ENCODE measurements at places on chromosomes 16 and 17.

DNA sequence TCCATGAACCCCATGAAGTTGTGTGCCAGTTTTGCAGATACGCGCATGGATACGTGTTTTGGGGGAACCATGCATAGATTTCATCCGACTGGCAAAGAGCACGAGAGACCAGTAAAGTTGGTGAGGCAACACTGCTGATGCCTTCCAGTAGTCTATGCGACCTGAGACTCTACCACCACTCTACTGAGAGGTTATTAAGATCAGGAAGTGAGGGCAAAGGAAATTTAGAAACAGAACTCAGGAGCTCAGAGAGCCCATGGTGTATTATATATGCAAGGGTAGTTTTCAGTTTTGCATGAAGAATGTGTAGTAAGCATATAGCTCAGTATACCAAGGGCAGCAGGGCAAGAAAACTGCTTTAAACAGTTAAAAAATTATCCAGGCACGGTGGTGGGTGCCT is 4.2 kb downstream of the SLX4 start:
- DNase-seq: no peak

DNA sequence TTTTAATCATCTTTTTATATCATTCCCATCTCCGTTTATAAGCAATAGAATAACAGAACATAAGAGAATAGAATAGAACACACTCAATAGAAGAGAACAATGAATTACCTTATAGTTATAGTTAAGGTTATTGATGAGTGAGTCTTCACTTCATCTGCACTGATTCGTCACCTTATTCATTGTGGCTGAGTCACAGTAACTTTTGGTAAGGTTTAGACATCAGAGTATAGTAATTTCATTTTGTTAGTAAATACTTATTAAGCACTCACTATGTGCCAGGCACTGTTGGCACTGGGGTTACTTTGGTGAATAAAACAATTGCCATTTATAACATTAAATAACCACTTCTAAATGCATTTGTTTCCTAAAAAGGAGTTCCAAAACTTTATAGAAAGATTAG is 22.5 kb downstream of the PHKB start:
- DNase-seq: no peak

DNA sequence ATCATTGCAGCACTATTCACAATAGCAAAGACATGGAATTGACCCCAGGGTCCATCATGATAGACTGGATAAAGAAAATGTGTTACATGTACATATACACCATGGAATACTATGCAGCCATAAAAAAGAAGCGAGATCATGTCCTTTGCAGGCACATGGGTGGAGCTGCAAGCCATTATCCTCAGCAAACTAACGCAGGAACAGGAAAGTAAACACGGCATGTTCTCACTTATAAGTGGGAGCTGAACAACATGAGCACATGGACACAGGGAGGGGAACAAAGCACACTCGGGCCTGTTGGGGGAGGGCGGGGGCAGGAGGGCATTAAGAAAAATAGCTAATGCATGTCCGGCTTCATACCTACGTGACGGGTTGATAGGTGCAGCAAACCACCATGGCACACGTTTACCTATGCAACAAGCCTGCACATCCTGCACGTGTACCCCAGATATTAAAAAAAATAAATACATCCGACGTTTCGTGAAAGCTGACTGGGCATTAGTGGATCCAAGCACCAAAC is 28.9 kb downstream of the ZNF778 start:
- no peak for DNase-seq

GRCh38 chr17:19238167-19238505 is 970 bp downstream of the EPN2 start:
- peak; percentile 45 for DNase-seq

GRCh38 chr16:29678691-29679267 is at the start of gene QPRT:
Gene QPRT (plus strand): TSS chr16:29679180. CDS start chr16:29679198, 18 bp downstream.
- peak; percentile 86 for DNase-seq

- DNase-seq: no peak
Observed at GRCh38 chr17:40534371-40535189, 30.7 kb downstream of the CCR7 start.

- DNase-seq: no peak
Observed at GRCh38 chr16:57256601-57257395, 11.7 kb downstream of the ARL2BP start.

- DNase-seq: no peak
Observed at GRCh38 chr16:57730771-57731730, 4.5 kb upstream of the KATNB1 start.

DNA sequence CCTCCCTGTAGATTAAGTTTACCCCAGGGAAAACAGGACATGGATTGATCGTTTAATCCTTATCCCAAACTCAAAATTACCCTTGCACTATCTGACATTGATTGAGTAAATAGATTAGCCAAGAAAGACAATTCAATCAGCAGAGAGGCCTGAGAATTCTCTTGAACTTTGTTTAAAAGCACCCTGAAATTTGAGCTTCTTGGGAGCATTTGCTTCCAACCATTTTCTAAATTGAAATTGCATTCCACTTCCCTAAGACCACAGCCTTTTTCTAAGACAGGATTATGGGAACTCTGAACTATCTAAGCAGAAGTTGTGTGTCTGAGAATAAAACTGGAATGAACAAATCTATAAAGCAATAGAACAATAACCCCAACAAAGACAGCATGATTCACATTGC is 76.6 kb upstream of the TNRC6A start:
- no peak for DNase-seq

DNA sequence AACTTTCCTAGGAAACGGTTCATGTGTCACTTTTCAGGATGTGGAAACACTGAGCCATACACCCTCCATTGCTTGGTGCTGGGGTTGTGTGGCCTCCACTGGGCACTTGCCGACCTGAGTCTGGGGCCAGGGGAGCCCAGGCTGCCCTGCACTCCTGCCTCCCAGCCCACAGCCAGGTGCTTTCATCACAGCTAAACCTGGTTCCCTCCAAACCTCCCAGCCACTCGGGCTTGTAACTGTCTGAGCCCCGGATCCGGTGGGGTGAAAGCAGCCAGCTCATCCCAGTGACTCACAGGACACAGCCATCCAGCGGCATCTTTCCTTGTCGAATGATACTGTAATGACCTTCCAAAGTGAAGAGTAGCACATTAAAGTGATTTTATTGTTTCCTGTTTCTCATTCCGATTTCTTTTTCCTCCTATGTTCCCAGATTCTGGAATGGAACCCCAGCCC is 19.8 kb downstream of the CARHSP1 start:
- peak; percentile 74 for DNase-seq

- DNase-seq: peak; percentile 94
Observed at GRCh38 chr17:50177983-50178834, 12.4 kb downstream of the SGCA start.

DNA sequence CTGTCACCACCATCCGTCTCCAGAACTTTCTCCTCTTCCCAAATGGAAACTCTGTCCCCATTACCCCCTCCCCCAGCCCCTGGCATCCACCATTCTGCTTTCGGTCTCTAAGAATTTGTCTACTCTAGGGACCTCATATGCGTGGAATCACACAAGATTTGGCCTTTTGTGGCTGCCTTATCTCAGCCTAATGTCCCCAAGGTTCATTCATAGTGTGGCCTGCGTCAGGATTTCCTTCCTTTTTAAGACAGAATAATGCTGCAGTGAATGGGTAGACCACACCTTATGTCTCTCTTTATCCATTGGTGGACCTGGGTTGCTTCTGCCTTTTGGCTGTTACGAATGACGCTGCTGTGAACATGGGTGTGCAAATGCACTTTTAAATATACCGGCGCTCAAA is 139.7 kb upstream of the PLCG2 start:
- no peak for DNase-seq

DNA sequence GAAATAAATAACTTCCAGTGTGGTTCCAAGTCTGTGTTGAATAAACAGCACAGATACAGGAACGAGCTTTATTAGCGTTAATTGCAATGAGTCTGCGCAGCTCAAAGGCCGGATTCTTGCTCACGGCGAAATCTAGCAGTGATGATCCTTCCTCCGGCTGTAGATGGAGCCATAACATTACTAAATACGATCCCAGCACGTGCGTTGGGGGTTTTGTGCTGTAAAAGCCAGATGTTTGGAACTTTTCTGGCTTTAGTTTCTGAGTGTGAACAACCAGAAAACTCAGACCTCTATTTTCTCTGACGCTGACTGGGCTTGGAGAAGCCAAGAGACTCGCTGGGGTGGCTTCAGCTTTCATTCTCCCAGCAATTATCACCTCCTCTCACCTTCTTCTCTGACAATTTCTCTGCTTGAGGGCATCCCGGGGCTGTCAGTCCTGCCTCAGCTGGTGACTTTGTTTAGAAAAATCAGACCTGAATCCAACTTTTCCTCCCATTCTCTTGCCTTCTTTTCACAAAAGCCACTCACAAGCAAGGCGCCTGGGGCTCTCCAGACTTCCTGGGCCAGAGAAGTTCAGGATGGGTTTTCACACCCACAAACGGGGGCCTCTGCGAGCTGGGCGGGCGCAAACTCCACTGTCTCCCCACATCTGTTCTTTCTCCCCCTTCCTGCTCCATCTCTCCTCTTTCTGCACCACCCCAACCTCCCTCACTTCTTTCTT is 47.1 kb upstream of the AKTIP start:
- peak; percentile 75 for DNase-seq

DNA sequence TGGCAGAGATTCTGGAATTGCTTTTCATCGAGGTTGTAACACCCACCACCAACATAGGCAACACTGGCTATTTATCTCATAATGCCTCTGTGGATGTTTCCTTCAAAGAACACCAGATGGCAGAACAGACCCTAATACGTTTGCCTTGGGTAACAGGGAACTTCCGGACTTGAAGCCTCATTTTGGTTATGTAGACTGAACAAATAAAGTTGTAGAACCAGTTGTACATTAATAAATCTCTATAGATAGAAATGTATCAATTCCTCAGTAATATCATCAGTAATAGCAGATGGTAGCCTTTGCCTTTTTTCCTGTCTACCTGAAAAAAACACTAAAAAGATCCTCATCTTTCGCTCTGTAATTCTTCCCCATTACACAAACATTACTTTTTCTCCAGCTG is 25.9 kb upstream of the APOH start:
- peak; percentile 78 for DNase-seq

GRCh38 chr17:38893113-38893512 is 23.3 kb downstream of the LASP1 start:
- DNase-seq: no peak

GRCh38 chr16:89039756-89040155 is 53.9 kb upstream of the ACSF3 start:
- no peak for DNase-seq

- DNase-seq: no peak
Observed at GRCh38 chr17:80599546-80600305, 55.1 kb downstream of the RPTOR start.

GRCh38 chr16:87765473-87765775 is 362 bp downstream of the KLHDC4 start:
- peak; percentile 14 for DNase-seq

GRCh38 chr17:2037155-2037554 is 4.7 kb upstream of the OVCA2 start:
- no peak for DNase-seq

DNA sequence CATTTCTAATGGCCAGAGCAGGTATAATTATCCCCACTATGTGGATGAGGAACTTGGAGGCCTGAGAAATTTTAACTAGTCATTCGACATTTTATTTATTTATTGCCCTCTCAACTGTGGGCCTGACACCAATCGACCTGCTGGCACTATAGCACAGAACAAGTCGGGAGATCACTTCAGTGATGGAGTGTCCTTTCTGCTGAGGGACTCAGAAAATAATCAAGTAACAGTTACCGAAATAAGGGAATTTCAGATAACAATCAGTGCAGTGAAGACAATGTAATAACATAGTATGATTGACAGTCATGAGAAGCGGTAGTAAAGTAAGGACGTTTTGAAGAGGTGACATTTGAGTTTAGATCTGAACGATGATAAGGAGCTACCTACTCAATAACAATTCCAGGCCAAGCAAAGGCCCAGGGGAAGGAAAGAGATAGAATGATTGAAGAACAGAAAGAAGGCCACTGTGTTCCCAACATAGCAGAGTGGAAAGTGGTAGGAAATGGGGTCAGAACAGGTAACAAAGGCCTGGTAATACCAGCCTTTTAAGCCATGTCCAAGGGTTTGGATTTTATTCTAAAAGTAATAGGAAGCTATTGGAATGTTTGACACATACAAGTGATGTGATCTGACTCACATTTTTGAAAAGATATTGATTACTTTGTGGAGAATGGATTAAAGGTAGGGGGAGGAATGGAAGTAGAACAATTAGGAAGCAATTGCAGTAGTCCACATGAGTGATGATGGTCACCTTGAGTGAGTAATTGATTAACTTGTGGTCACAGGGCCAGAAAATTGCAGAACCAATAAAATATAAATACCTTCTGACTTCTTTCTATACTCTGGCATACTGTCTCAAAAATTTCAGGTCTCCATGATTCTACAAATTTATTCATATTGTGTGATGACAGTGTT is 1.4 kb downstream of the STXBP4 start:
- no peak for DNase-seq

- DNase-seq: no peak
Observed at GRCh38 chr17:78366109-78366848, 6.4 kb upstream of the SOCS3 start.

- peak; percentile 31 for DNase-seq
Observed at GRCh38 chr17:29726715-29727252, 104.1 kb upstream of the CORO6 start.

DNA sequence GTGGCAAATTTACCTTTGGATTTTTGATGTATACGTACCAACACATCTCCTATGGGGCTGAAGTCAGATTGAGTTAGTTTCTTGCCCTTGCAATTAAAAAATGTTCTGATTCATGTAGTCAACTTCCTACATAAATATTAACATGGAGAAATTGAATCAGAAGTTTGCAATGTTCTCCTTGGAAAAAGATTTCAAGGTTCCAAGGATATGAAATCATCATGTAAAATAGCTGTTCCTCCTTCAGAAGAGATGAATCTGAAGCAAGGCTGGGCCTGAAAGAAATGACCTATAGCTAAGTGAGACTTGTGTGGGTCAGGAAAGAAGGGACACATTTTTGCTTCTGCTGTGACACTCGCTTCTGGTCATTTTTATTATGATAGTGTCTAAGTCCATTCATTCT is 131.7 kb downstream of the RGS9 start:
- DNase-seq: no peak

GRCh38 chr17:47099451-47099986 is 89.6 kb downstream of the CDC27 start:
- DNase-seq: no peak

DNA sequence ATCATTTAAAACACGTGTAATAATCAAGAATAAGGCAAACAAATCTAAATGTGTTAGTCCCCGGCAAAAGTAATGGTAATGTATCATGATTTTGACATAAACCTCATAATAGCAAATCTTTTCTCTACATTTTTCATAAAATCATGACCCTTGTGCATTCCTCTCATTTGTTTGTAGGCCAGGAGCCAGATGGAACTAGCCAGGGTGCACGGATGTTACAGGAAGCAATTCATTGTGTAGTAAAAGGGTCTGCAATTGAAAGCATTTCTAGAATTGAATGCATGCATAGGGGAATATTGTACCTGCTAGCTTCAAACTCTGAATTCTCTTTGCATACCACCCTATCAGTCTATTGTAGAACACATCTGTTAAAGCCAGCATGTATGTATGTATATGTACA is 66.6 kb downstream of the CNTNAP4 start:
- DNase-seq: no peak

DNA sequence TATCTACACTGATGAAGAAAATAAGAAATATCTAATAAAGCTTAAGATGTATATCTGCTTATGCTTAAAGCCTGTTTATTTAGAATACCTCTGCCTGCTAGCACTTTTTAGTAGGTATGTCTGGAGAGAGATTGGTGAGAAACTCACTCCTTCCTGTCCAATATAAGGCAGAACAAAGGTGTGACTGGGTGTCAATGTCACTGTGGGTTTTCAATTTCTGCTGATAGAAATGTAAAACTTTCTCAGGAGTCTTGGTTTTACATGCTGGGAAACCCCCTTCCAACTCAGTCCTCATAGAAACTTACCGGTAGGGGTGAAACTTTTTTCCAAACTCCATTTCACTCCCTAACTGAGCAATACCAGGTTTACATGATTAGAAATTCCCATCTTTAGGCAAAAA is 17.8 kb upstream of the MPHOSPH6 start:
- no peak for DNase-seq
